ENCODE measurements at places on chromosomes 4 and X.

DNA sequence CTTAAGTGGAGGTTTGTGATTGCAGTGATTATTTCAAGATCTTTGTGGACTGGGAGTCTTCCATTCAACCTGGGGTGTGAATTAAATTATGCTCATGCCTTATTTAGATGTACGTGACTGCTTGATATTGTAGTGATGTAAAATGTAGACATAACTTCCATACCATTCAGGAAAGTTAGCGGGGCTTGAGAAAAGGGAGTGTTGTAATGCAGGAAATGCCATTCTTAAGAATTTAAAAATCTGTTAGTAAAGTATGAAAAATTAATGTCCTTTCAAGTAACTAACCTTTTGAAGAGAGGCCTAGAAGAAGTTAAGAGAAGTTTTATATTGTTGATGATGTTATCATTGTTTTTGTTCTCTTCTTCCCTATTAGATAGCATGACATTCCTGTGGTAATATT is 318.2 kb downstream of the CCSER1 start:
- no peak for DNase-seq

DNA sequence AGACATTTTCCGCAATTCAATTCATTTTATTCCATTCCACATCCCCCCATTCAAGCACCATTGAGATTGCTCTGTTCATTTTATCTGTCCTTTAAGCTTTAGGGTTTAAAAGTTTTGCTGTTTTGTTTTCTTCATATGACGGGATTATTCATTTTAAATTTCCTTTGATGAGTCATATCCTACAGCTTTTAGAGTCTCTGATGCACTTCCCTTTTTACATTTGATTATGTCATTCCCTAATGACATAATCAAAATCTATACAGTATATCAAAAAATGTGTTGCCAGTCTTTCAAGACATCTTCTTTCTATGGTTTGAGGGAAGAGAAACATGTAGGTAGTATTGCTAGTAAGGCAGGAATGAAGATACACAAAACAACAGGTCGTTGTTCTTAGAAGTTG is 456.3 kb downstream of the PDGFC start:
- no peak for DNase-seq

DNA sequence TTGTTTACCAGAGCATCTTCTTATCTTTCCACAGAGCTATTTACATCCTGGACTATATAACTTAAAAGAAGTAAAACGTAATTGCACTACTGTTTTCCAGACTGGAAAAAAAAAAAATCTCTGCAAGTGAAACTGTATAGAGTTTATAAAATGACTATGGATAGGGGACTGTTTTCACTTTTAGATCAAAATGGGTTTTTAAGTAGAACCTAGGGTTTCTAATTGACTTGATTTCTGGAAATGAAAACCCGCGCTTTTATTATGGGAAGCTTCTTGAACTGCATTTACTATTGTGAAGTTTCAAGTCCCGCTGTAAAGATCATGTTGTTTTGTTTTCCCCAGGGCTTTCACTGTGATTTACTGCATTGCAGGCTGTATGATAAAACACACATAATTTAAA is 162.7 kb downstream of the STIM2 start:
- no peak for DNase-seq

GRCh38 chr4:10671366-10671765 is 13.2 kb downstream of the CLNK start:
- DNase-seq, result no peak

DNA sequence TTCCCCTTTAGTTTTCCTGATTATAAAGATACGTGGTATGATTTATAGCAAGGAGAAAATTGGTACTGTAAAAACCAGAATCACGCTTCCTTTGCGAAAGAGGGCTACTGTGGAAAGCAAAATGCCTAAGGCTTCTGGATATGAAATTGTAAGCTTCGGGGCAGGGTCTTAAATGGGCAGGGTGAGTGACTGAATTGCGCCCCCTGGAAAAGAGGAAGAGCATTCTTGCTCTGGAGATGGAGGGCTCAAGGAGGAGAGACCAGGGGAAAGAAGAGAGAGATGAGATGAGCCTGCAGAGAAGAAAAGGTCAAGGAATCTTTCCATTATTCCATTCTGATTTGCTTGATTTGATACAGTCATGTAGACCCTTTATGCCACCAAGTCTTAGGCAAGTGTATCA is 13.1 kb upstream of the ETNPPL start:
- no peak for DNase-seq

DNA sequence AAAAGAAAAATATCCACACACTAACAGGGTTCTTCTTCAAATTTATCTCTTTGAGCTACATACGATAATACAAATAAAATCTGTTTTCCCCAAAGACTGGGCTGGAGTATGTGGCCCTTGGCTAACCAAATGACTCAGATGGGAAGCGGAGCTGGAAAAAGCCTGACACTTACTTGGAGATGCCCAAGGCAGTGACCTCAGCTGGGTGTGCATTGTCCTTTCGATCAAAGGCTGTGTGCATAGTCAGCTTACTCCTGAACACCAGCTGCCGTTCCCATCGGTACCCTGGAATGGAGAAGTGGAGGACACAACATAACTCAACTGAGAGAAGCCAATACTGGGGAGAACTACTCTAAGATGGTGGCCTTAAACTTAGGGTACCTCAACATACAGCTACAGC is 95.1 kb downstream of the CDS1 start:
- DNase-seq, result no peak

DNA sequence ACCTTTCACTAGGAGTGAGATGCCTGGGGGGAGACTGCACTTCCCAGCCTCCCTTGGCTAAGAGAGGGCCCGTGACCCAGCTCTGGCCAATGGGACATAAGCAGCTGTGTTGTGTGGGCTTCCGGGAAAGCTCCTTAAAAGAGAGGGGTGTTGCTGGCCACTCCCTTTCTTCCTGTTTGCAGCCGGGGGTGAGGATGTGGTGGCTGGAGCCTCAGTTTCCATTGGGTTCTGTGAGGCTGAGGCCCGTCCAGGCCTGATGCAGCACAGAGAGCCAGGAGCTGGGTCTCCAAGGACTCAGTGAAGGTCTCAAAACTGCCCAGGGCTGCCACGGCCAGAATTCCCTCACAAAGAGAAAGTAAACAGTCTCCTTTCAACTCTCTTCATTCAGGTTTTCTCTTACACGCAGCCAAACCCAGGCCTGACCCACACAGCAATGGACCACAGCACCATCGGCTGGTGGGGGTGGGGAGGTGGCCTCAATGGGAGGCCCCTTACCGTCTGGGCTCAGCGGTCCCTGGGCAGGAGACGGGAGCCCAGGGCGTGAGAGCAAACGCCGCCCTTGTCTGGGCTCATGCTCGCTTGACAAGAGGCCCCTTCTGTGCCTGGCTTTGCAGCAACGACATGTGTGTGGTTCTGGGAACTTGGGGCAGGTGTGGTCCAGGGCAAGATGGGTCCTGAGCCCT is 6.6 kb downstream of the NKX1-1 start:
- DNase-seq, result no peak

GRCh38 chr4:151573474-151573873 is 164.5 kb downstream of the FHIP1A start:
- no peak for DNase-seq

DNA sequence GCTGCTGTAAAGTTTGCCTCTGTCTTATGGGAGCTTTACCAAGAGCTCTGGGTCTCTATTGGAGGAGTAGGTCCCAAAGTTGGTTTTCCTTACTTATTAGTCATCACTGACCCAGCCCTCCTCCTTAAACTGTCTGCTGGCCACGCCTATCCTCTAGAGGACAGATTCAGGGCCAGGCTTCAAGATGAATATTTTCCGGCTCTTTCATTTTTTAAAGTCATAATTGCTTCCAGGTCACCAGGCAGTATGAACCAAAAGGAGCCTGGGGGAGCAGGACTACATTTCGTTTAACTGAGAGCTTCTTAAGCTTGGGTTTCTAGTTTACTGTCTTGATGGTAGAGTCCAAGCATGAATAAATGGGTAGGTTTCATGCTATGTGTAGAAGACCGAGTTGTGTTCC is 13.7 kb downstream of the BCORL1 start:
- no peak for DNase-seq

DNA sequence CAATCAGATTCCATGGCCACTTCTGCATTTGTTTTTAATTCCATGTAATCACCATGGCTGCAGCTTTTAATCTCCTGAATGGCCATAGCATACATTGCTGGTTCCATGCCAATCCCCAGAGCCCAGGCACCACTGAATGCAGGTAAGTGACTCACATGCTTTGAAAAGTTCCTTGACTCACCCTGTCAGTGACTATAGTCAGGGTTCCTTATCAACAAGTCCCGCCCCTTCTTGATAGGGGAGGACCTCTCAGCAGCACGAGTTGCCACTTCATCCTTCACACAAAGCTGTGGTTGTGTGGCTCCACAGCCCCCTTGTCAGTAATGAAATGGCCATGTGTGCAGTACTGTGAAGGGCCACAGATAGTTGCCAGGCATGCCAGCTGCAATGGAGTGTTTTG is 516.6 kb downstream of the PPARGC1A start:
- DNase-seq, result no peak

GRCh38 chr4:53645108-53645507 is 53.8 kb upstream of the LNX1 start:
- DNase-seq, result no peak

DNA sequence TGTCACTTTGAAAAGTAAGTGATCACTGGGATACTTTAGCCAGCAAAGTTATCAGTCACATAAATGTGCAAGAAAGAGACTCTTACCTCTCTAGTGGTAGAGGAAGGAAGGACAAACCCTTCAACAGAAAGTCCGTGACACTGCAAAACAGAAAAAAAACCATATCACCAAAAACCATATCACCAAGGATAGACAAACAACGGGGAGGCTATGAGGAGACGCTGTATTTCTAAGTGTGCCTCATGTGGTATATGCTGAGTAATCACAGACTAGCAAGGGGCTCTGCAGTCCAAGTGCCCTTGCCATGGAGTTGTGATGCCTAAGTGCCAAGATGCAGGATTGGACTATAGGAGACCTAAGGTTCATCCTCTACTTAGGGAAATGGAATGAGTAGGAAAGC is 11.5 kb upstream of the HDAC8 start:
- DNase-seq, result no peak

GRCh38 chrX:3250966-3251365 is 95.5 kb downstream of the MXRA5 start:
- no peak for DNase-seq

DNA sequence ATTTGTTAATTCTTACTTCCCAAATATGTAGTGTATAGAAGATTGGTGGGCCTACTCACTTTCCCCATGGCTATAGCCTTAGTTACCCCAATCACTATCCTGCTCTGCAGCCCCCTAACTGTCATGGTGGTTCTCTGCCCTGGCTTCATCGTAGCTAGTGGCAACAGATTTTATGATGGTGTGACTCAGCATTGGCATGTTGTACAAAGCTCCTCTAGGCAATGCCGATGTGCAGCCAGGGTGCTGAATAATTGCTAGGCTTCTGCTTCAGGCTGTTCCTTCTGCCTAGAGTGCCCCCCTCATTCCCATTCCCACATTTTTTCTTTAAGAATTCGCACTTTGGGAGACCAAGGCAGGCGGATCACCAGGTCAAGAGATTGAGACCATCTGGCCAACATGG is 35.2 kb downstream of the AFF2 start:
- no peak for DNase-seq

- DNase-seq, result no peak
Observed at GRCh38 chrX:8730812-8731558, 952 bp downstream of the ANOS1 start.

DNA sequence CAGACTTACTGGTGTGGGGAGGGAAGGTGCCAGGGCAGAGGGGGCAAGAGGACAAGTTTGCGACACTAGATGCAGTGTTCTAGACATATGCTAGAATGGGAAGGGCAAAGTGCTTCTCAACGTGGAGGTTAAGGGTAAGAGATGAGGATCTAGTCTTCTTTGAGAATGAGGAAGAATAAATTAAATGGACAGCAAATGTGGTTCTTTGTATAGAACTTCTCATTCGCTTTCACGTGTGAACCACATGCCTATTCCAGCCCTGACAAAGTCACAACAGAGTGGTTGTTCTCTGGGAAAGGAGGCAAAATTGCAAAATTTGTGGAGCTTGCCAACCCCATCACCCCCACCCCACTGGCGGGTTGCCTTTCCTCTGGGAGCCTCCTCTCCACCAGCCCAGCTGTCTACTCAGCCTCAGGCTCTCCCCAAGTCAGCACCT is 1.5 kb upstream of the ANXA5 start:
- no peak for DNase-seq

DNA sequence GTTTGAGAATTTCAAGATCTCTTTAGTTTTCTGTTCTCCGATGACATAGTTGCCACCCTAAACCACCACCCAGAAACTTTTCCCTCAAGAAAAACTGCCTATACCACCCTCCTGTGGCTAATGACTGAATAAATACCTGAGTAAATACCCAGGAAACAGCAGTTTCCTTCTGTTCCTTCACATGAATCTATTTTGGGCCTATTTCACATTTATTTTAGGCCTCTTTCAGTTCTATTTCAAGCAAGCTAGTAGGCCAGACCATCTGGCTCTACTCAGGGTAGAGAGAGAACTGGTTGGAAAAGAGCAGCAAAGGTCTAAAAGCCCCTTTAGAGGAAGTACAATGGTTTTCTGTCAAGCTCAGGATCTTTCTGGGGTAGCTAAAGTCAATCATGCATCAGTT is 23.4 kb downstream of the ARHGEF9 start:
- DNase-seq, result no peak

GRCh38 chrX:77628294-77629025 is 157.6 kb downstream of the ATRX start:
- DNase-seq, result no peak

DNA sequence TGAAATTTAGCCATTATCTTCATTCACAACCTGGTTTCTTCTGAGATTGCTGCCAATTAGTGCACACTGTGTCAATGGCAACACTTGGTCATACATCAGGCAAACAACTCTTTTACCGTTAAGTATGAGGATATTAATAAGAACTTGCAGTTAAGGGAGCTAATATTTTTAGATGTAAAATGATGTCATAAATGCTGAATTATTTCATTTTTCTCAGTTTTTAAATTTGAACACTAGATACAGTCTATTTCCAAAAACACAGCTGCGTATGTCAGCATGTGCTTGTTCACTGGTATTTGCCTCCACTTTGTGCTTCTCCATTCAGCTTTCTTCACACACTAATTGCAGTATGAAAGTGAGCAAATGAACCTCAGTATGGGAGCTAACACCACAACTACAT is 1.6 kb downstream of the KLHL13 start:
- DNase-seq, result no peak

- DNase-seq, result no peak
Observed at GRCh38 chrX:68936608-68937007, 107.8 kb downstream of the EFNB1 start.

DNA sequence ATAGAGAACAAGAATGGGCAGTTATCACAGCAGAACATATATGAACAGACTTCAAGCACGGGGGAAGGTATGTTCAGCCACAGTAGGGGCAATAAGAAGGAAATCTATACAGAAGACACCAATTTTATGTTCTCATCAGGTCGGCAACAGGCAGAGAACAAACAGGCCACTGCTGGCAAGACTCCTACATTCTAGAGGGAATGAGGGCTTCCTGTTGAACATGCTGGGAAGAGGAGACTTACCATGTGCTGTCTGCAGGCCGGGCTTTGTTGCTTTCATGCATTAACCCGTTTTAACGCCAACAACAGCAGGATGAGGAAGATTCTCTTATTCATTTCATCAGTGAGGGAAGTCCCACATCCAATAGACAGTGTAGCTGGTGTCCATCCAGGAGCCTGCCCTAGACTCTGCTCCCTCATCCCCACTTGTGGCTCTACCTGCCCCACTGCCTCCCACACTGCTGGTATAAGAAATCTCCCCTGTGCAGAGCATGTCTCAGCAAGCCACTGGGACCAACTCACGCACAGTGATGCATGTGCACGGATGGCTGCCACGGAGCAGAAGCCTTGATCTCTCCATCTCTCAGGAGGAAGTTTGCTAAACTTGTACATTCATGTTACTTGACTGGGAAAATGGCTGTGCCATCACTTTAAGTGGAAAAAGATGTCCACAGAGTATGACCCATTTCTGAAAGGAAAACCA is 84.5 kb downstream of the ACOX3 start:
- no peak for DNase-seq

Data from activated CD8-positive, alpha-beta memory T cell treated with anti-CD3 and anti-CD28 coated beads for 4 hours (primary cell).